ENCODE measurements at places on chromosomes 3 and 15.

DNA sequence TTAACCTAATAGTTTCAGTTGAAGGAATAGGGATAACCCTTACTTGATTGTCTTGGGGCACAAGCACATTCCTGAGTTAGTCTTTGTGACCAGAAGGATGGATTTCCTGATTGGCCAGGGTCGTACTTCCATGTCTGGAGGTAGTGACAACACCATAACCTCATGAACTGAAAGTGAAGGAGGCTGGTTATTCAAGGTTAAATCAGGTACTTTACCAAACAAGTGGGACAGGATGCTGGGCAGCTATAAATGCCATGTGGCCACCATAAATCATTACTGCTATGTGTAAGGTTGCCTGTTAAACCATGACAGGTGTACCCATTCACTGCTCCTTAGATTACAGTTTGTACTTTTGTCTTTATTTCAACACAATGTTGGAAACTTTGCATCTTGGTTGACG is 128.3 kb upstream of the SAMMSON start:
- no peak for DNase-seq

- DNase-seq: no peak
Observed at GRCh38 chr3:101634591-101635196, 42.2 kb downstream of the ZBTB11 start.

DNA sequence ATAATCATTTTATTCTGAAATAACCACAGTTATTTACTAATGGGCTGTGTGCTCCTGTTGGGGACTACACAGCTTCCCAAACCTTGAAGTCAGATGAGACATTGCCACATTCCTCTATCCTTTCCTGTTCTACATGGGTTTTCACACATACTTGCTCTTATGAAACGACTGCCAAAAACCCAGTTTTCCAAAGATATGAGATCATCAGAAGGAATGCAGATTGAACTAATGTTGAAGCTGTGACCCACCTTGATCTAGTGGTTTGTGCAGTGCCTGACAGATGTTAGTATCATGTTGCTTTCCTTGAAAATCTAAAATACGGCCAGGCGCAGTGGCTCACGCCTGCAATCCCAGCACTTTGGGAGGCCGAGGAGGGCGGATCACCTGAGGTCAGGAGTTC is 144.6 kb downstream of the VGLL4 start:
- no peak for DNase-seq

DNA sequence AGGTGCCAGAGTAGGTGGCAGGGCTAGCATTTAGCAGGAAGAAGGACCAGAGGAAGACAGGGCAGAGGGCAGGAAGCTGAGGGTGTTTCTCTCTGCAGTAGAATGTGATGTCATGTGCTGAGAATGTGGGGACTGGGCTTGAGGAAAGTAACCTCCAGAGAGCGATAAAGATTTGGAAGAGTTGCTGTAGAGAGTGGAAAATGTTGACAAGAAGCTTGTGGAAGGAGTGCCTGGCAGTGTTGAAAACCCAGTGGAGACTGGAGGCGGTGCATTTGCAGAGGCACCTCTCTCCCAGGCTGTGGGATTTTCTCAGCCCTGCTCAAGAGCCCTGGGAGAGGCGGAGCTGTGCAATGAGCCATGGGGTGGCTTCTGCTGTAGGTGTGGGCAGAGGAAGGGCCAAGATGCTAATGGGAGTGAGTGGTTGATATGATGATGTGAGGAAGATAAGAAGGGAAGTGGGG is 54.8 kb downstream of the MESD start:
- DNase-seq: no peak

GRCh38 chr3:8627201-8627940 is 17.2 kb downstream of the SSUH2 start:
- no peak for DNase-seq

DNA sequence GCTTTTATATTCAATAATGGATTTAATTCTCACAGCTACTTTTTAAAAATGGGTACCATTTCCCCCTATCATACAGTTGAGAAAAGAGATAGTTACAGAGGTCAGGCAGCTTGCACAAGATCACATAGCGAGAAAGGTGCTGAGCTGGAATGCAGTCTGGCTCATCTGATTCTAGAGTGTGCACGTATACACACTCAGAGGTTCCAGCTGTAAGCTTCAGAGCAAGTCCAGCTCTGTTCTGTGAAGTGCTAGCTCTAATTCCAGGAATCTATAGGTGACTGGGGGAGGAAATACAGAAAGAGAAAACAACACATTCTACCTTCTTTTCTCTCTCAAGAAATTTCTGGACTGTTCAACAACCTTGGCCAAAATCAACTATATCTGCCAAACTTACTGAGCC is 318.7 kb downstream of the FOXP1 start:
- no peak for DNase-seq

GRCh38 chr3:139020036-139020867 is 474 bp downstream of the PRR23B start:
- DNase-seq: no peak

- no peak for DNase-seq
Observed at GRCh38 chr3:143416229-143416628, 296.7 kb downstream of the CHST2 start.

All from natural killer cell (primary cell).